Mesothelial cell of epicardium (in vitro differentiated cells): ENCODE measurements at places on chromosomes 7 and 10.

- no peak for DNase-seq
Observed at GRCh38 chr10:48429309-48429708, 122.8 kb downstream of the MAPK8 start.

GRCh38 chr10:89355394-89355931 is 22.4 kb upstream of the IFIT1B start:
- DNase-seq, result no peak

DNA sequence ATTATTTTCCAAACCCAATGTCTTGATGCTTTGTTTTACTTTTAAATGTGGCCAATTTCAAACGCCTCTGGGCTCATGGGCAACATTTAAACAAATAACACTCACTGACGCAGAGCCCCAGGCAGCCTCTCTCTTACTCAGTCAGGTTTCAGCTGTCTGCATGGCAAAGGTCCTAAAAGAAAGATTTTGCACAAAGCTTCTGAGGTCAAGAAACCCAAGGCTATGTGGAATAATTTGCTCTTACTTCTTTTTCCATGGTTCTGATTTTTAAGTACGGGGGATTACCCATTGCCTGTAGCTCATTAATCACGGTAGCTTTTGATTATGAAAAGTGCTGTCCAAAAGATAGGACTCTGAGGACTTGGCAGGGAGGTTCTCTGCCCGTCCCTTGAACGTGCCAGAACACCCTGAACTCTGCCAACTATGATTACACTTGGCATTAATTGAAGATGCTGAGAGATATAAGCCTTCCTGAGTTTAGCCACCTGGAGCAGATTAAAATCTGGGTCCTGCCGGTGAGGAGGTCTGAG is 14.1 kb upstream of the MSRB2 start:
- DNase-seq, result no peak

DNA sequence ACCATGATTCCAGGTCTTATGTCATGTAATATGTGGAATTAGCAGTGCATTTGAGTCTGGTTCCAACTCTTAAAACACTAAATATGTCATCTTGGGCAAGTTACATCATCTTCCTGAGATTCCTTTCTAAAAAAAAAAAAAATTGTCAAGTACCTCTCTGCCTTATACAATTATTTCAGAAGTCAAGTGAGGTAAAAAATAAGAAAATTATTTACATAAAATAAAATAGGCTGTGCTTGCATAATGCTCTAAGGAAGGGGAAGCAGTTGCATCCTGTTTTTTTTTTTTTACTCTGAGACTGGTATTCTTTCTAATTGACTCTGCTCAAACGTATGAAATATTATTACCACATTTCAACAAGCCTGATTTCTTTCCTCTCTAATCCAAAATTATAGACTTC is 55.1 kb upstream of the SEMA3A start:
- DNase-seq, result no peak

- no peak for DNase-seq
Observed at GRCh38 chr7:151673216-151673615, 153.5 kb upstream of the RHEB start.

DNA sequence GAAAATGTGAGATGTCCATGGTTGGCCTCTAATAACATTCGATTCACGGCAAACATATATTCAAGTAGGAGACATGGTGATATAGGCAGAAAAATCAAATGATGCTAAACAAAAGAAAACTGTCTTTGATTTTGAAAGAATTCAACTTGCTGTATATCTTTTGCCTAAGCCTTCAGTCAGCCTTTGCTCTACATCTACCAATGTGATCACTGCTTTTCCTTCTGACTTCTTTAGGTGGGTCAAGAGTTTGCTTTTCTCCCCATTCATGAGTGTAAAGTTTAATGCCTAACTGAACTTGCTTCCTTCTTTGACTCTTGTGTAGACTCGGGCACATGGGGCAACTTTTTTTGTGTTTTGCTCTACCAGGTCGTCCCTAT is 417 bp upstream of the HIF1AN start:
- no peak for DNase-seq

- DNase-seq, result no peak
Observed at GRCh38 chr7:44760034-44760580, 11.5 kb downstream of the ZMIZ2 start.

- DNase-seq, result no peak
Observed at GRCh38 chr10:62582101-62582705, 208.0 kb downstream of the ZNF365 start.

- no peak for DNase-seq
Observed at GRCh38 chr7:39577229-39577874, 11.1 kb downstream of the YAE1 start.

GRCh38 chr7:33941418-33941817 is 36.1 kb downstream of the BMPER start:
- DNase-seq, result no peak

DNA sequence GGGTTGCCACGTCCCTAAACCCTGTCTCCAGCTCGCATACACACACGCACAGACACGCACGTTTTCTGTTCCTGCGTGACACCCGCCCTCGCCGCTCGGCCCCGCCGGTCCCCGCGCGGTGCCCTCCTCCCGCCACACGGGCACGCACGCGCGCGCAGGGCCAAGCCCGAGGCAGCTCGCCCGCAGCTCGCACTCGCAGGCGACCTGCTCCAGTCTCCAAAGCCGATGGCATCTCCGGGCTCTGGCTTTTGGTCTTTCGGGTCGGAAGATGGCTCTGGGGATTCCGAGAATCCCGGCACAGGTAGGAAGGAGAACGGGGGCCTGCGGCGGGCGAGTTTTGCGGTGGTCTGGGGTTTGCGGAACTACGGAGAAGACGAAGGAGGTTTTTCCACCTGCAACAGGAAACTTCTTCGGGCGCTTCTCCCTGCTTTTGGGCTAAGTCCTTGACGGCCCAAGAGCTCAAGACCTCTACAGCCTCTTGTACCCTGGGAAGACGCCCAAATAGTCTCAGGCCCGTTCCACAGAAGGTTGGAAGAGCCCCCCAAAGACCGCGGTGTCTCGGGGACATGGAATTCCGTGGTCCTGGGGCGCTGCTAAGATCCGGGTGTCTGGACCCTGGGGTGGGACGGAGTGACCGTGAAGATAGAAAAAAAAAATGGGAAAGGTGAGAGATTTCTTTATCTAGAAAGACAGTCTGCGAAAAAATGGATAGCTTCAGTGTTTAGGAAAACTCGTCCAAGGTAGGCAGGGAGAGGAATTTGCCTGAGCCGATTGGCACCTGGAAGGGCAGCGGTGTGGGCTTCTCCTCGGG is at the start of gene GAD2:
GAD2 (plus strand) TSS at position 190 of the 811 bp plus-strand sequence; CDS start at position 226, 36 bp downstream.
- no peak for DNase-seq

GRCh38 chr7:42144604-42145003 is 92.4 kb downstream of the GLI3 start:
- no peak for DNase-seq

DNA sequence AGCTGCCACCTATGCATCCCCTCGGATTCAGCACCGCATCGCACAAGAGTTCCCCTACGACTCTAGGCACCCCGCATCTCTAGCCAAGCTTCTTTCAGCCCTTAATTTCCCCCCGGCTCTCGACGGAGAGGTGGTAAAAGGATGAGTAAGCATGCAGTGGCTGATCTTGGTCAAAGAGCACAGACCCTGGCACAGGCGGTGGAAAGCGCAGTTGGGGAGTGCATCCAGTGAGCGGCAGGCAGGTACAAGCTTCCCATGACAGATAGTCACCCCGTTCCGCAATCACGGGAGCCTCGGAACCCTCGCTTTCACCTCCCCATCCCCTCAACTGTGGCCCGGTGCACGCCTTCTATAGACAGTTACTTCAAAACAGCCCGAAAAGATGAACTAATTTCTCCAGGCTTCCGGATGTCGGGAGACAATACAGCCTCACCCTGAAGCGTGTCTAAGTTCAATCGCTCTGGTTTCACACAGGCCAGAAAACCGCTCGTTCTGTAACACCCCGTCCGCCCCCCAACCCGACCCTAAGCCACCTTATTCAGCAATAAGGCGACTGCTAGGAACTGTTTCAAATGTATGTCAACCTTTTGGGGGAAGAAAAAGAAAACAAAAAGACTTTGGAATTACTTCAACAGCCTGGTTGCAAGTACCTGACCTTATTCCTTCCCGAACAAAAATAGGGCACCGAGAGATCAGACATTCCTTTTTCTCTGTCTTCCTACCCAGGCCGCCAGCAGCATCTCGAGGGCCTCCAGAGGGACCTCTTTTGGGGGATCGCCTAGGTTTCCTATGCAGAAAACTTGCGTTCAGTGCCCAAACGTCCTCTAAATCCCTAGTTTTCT is 1.4 kb downstream of the RHEB start:
- DNase-seq, result no peak

DNA sequence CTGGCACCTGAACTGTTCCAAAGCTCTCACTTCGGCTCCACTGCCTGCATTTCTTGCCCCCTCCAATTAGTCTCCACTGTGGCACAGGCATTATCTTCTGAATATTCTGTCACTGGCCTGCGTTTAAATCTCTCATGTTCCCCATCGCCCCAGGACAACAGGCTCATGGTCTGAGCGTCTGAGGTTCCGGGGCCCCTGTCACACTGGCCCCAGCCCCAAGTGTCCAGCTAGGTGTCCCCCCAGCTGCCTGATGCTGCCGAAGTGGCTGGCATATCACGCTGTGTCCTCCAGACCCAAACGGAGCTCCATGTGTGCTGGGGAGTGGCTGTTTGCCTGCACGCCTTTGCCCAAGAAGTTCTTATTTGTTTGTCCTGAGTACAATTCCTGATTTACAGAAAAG is 135.4 kb downstream of the TACC2 start:
- DNase-seq, result no peak

DNA sequence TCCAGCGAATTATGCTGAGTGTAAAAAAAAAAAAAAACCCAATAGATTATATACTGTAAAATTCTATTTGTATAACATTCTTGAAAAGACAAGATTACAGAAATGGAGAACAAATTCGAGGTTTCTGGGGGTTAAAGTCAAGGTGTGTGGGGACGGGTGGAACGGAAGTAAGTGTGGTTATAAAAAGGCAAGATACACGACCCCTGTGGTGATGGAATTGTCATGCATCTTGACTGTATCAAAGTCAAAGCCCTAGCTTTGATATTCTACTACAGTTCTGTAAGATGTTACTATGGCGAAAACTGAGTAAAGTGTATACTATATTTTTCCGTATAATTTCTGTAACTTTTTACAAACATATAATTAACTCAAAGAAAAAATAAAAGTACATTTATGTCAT is 718.2 kb upstream of the PCDH15 start:
- DNase-seq, result no peak

GRCh38 chr10:15684768-15685167 is 35.0 kb downstream of the ITGA8 start:
- no peak for DNase-seq

DNA sequence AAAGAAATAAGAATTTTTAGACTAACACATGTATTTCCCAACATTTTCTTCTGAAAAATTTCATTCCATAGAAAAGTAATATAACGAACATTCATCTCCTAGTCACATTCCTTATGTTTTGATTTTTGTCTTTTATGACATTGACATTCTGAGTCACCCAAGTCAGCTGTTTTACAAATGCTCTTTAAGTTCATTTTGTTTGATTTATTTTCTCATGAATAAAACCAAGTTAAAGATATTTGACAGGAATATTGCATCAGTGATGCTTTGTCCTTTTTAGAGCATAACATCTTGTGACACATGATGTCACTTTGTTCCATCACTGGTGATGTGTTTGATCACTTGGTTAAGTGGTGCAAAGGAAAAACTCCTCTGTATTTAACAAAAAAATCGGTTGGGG is 48.4 kb downstream of the HGF start:
- DNase-seq, result no peak

DNA sequence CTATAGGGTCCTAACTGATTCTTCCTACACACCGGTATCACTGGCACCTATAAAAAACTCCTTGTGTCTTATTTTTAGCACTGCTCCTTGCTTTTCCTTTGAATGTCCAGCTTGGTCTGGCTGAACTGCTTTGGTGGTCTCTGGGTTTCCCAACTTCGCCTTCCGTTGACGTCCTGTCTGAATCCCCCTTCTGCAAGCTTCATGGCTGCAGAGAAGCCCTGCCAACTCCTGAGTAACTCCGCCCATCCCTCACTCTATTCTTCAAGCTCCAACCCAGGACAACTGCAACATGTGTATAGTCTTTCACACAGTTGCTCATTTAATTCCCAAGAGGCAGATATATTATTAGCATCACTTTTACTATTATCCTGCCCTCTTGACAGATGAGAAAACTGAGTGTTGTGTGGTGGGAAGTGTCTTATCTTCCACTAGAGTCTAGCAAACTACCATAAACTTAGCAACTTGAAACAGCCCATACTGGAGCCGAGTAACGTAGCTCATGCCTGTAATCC is 40.9 kb downstream of the MTURN start:
- no peak for DNase-seq

GRCh38 chr10:63384001-63384400 is 81.8 kb downstream of the JMJD1C start:
- DNase-seq, result no peak

DNA sequence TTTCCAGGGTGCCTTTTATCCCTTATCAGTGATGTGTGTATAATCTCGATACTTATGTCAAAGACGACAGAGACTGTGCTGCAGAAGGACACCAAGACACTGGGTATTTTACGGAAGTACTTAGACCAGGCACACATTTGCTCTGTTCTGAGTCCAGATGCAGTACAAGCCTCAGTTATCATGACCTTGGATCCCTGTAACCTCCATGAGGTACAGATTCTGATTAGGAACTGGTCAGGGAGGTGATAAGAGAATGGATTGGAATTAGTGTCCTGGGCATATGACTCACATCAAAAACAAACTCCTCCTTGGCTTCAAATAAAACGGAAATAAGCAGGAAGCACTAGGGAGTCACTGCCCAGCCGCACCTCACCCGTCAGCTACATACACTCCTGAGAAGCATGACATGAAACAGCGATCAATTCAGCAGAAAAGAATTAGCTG is 146.5 kb downstream of the SFMBT2 start:
- DNase-seq, result no peak

DNA sequence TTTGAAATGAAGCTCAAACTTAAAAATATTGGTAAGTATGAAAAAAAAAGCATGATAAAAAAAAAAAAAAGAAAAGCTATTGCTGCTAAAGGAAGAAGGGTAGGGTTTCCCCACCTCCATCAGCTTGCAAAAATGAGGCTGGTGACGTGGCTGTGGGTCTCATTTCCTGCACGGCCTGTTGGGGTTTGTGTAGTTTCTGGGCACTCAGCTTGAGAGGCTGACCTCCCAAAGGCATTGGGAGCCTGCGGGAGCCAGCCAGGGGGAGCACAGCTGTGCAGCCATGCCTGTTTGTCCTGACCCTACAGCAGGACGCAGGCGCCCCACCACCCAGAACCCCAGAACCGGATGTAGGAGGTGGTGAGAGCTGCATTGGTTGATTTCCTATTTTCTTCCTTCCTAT is 48.8 kb upstream of the CARD11 start:
- DNase-seq, result no peak
